ENCODE measurements at places on chromosomes 5 and 9.

GRCh38 chr5:14167211-14167845 lies 24.2 kb downstream of the TRIO start:
- DNase-seq: no peak

- DNase-seq: no peak
Observed at GRCh38 chr9:128084746-128085145, 16.7 kb downstream of the SLC25A25 start.

- no peak for DNase-seq
Observed at GRCh38 chr9:11045589-11045988, 432.8 kb upstream of the PTPRD start.

- DNase-seq: no peak
Observed at GRCh38 chr5:39138892-39139291, 64.7 kb upstream of the RICTOR start.

DNA sequence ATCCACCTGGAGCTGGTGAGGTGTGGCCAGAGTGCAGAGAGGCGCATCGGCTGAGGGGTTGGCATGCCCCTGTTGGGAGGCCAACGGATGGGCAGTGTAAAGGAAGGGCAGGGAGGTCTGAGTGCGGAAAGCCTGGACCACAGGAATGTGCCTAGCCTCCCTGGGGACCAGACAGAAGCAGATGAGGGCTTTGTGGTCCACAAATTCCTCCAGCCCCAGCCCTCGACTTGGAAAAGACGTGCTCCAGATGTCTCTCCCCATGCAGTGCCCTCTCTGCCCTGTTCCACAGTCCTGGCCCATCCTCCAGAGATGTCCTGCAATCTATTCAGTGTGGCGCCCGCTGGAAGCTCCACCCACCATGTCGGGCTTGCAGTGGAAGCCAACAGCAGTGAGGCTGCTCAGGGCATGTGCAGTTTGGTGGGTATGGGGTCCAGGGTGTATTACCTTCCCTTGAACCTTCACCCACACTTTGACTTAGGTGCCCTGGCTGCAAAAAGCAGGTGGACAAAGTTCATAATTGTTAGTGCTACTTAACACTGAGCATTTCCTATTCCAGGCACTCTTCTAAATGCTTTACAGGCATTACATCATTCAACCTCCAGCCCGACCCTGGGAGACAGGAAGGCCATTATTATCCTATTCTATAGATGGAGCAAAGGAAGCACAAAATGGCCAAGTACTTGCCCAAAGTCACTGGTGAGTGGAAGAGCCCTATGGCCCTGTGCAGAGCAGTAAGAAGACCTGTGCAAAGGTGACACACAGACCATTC lies 120.2 kb upstream of the SLC25A48 start:
- DNase-seq: no peak

DNA sequence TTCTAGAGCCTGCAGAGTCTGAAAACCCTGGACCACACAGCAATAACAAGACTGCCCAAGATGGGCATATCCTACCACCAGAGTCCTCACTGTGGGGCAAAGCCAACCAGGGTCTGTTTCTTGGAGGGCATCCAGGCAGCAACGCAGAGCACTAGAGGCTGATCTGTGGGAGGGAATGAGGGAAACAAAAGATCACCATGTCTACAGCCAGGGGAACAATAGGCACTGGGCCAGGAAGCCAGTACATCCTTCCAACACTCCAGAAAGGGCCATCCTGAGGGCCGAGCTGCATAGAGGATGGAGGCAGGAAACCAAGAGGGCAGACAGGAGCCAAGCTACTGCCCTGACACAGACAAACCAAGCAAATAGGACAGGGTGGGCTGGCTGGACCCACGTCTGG lies 416.1 kb upstream of the IRX4 start:
- no peak for DNase-seq

DNA sequence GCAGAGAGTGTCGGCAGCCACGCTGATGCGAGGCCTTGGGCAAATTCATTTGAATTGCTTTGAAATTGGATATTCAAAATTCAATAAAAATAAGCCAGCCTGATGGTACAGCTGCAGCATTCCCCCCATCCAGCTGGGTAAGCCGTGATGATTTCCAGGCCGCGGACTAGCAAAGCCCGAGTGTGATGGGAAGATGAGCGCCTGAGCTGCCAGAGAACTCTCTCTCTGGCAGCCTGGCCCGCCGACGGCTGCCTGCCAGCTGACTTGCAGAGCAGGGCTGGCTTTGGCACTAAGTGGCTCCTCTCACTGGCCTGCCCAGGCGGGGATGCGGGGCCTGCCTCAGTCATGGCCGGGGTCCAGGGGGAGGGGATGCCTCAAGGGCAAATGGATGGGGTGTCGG lies 268.3 kb upstream of the WWC1 start:
- DNase-seq: no peak

GRCh38 chr5:146828385-146828784 lies 50.2 kb downstream of the PPP2R2B start:
- DNase-seq: no peak

- DNase-seq: no peak
Observed at GRCh38 chr9:113477661-113478060, 14.1 kb downstream of the RGS3 start.

DNA sequence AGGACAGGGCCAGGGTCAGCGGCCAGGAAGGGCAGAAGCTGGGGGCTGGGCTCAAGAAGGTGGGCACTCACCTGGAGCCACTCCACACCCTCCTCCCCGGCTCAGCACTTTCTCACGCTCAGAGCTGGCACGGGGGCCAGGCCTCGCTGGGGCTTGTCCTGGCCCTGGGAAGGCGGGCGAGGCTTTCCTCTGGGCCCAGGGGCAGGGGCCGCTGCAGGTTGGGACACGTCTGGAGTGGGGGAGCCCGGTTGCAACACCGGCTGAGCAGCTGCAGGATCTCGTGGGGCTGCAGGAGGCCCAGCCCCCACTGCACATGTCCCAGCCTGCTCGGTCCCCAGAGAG lies 38.9 kb upstream of the EGFL7 start:
- no peak for DNase-seq

- peak; percentile 86 for DNase-seq
Observed at GRCh38 chr5:150778517-150779396, at the start of gene SMIM3. SMIM3 (plus strand) TSS chr5:150778757; CDS start chr5:150795441, 16,684 bp downstream.

GRCh38 chr5:113487416-113487780 lies 855 bp downstream of the MCC start:
- peak; percentile 36 for DNase-seq

- DNase-seq: no peak
Observed at GRCh38 chr5:7789567-7789966, 61.4 kb downstream of the CFAP90 start.

DNA sequence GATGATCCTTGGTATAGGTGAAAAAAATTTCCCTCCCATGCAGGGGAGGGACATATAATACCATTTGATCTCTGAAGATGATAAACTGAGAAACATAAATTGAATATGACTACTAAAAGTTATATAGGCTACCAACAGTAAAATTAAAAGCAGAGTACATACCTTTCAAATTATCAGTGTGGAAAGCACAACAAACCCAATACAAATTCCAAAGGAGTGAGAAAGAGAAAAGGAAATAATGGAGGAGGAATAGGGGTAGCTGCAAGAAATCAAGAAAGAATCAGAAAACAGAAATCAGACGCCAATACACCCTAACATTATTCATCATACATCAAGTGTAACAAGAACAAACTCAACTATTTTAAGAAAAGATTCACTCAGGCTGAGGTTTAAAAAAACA lies 17.7 kb downstream of the GNAQ start:
- no peak for DNase-seq

- no peak for DNase-seq
Observed at GRCh38 chr5:71873191-71873591, 154.1 kb downstream of the CARTPT start.

- DNase-seq: no peak
Observed at GRCh38 chr5:15354021-15354420, 146.0 kb upstream of the FBXL7 start.

DNA sequence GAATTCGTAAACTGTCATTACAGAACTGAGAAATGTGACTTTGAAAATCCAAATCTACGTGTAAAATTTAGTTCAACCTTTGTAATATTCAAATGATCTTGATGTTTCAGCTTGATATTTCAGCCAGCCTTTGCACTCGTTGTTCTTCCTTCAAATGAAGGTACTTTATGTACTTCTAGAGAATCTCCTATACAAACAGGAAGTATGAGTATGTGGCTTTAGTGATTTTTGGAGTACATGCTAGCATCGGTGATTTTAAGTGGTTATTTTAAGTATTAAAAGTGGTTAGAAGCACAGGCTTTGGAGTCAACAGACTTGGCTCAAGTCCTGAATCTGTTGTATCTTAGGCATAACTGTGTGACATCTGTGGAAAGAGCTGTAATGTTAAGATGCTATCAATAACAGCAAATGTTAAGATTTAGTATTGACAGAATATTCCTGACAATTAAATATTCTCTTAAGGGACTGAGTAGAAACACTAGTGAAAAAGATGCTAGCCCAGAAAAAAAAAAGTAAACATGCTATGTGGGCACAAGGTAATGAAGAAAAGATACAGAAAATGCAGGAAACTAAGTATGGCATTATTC lies 398.0 kb downstream of the ADGRV1 start:
- no peak for DNase-seq

GRCh38 chr9:5531101-5531882 lies 21.0 kb downstream of the PDCD1LG2 start:
- DNase-seq: no peak

DNA sequence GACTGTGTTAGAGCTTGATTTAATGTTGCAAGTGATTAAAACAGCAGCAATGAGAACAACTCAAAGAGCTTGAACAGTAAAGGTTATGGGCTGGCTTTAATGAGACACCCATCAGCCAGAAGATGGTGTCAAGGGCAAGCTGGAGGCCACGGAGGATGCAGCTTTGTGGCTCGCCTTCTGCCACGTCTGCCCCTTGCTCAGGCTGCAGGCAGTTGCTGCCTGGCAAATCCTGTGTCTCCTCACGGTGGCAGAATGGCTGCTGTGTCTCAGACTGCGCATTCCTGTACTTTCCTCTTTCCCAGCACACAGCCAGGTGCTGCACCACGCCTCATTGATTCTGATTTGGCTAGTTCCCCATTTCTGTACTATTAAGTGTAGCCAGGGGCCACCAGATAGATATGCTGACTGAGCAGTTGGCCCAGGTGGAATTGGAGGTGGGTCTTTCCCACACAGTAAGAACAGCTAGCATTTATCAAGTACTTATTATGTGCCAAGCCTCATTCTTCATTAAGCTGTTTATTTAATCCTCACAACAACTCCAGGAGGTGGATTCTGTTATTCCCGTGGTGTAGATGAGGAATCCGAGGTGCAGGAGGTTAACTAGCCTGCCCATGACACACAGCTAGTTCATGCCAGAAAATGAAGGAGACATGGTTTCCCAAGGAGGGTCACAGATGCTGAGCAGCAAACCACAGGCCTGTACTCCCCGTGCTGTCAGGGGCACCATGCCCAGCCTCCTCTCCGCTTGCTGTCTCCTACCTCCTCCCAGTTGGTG lies 3.5 kb downstream of the NXNL2 start:
- DNase-seq: no peak

- no peak for DNase-seq
Observed at GRCh38 chr9:95067897-95068296, 249.6 kb downstream of the FANCC start.

- DNase-seq: no peak
Observed at GRCh38 chr5:139458580-139459407, 3.7 kb downstream of the ECSCR start.

DNA sequence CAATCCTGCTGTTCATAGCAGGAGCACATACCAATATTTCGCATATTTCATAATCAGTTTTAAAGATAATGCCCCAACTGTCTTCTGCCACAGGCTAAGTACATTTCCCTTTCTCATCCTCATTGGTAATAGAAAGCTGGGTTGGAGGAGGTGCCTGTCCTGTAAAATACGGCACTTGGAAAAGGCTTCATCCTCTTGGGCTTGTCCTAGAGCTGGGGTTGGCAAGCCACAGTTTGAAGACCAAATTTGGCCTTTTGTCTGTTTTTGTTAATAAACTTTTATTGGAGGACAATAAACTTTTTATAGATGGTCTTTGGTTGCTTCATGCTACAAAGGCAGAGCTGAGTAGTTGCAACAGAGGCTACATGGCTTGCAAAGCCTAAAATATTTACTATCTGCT lies 997.8 kb upstream of the CDH18 start:
- DNase-seq: no peak

DNA sequence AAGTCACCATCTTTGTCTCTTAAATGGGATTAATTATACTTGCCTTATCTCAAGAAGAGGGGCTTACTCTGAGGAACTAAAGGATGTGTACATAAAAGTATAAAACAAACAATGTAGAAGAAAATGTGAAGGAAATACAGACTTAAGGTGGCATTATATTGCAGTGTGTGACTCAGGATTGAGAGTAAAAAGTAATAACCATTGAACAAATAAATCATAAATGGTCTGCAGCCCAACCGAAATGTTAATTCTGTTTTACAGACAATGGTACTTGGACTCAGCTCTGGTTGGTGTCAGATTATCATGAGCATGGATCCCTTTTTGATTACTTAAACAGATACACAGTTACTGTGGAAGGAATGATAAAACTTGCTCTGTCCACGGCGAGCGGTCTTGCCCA lies 37.4 kb downstream of the TGFBR1 start:
- no peak for DNase-seq

- DNase-seq: no peak
Observed at GRCh38 chr5:115573133-115573532, 28.6 kb upstream of the FEM1C start.

GRCh38 chr9:133854765-133855164 lies 116.6 kb upstream of the SARDH start:
- no peak for DNase-seq

GRCh38 chr5:159240301-159240870 lies 22.7 kb upstream of the UBLCP1 start:
- DNase-seq: no peak

- peak; percentile 97 for DNase-seq
Observed at GRCh38 chr5:138331449-138332368, at the start of gene CDC25C. CDC25C (minus strand) TSS chr5:138331804; CDS start chr5:138331180, 624 bp downstream.

DNA sequence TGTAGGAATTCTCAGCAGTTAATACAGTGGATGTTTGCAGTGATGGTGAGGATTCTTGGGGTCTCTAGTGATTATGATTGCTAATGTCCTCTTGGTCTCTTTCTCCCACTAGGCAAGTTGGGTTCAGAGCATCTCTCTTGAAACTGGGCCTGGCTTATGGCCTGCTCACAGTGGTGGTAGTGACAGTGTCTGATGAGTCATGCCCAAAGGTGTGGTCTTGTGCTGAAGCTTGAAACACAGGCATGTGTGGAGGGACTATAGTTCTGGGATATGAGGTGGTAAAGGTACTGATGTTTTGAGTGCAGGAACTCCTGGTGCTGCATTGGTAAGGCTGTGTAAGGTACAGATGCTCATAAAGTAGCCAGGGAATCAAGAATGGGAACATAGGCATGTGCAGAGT lies 231.1 kb downstream of the FAM170A start:
- DNase-seq: no peak

DNA sequence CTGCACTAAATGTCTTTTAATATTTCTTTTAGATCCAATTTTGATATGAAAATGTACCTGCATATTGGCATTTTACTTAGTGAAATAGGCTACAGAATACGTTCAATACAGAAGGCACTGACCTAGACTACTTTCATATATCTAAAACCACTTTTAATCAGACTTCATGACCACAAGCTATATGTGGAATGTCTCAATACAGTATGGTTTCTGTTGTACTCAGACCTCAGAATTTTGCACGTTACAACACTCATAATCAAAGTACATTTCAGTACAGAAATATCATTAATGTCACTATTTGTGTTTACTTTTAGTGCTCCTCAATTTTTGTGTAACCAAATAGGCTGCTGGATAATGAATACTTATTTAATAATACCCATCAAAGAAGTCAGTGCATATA lies 74.8 kb downstream of the MEF2C start:
- DNase-seq: no peak
